Activated CD4-positive, alpha-beta T cell treated with anti-CD3 and anti-CD28 coated beads, Interleukin-2, amount 10 ng/mL, durations not matched to agents 24 days and 14 days (primary cell): ENCODE measurements at places on chromosomes 1 and 21.

DNA sequence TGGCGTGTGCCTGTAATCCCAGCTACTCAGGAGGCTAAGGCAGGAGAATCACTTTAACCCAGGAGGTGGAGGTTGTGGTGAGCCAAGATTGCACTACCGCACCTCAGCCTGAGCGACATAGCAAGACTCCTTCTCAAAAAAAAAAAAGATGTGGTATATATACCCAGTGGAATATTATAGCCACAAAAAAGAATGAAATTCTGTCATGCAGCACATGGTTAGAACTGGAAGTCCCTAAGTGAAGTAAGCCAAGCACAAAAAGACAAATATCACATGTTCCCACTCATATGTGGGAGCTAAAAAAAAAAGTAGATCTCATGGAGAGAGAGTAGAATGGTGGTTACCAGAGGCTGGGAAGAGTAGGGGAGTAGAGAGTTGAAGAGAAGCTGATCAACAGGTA lies 18.7 kb downstream of the PSMB4 start:
- no peak for DNase-seq

DNA sequence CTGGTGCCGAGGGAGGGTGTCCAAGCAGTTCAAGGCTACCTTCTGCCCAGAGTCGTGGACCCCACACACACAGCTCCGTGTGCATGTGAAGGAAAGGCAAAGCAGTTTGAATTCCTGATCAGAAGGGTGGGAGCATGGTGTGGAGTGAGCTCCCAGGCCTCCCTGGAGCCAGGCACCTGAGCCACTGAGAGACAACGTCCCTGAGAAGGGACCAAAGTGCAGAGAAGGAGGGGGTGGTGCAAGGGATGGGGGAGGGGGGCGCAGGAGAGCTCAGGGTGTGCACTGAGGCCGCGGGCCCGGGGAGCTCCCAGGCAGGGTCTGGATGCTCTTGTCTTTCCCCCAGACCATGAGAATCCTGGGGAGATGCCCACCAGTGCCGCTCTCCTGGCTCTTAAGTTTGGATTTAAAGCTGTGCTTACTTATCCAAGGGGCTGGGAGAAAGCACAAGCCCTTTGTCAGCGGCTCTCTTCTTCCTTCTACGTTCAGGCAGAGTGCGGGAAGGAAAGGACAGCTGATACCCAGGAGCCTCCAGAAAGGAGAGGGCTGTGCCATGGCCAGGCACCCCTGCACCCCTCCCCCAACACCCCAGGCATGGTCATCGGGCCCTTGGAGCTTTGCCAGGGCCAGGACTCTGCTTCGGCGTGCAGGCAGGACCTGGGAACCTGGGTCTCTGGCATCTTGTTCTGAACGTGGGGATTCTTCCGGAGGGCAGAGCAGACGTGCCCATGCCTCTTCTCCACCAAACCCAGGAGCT lies 24.1 kb downstream of the ACTA1 start:
- DNase-seq = no peak

GRCh38 chr1:206851341-206852010 lies 13.9 kb upstream of the IL20 start:
- no peak for DNase-seq

GRCh38 chr1:169161496-169162194 lies 55.2 kb downstream of the ATP1B1 start:
- DNase-seq = no peak

DNA sequence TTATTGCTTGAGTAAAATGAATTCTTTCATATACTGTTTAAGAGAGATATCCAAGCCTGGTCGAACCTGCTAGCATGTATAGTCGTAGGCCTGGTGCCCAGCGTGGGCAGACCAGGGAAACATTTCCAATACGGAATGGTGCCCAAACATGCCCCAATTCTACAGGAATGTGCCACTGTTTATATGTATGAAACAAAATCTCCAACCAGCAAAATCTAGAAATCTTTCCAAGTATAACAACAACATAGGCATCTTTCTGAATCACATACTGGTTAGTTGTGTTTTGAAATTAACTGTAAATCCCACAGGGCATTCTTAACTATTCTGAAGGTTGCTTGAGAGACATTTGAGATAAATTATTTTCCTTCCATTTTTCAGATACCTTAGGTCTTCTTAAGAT lies 17.0 kb upstream of the ABCD3 start:
- DNase-seq = no peak

- DNase-seq = peak; percentile 68
Observed at GRCh38 chr1:227947676-227948492, at the start of gene WNT9A. Gene WNT9A (minus strand): TSS chr1:227947932. CDS start chr1:227947887, 45 bp downstream.

DNA sequence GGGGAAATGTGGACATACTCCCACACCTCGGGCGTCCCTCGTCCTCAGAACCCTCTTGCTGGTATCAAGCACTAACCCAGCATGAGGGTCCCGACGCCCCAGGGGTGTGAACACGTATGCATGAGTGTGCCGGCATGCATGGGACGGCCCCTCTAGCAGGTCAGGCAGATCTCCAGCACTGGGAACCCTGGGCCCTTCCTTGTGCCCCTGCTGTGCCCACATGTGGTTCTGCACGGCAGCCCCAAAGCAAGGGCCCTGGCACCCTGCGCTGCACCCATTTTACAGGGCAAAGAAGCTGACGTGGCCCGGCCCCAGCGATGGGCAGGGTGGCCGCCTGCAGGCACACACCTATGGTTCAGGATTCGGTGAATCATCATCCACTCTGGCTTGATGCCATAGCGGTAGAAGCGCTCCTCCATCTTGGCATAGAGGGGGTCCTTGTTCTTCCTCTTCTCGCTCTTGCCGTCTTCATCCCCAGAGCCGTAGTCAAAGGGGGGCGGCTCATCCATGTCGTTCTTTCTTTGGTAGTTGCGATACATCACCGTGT lies 34.2 kb downstream of the CHD5 start:
- no peak for DNase-seq

DNA sequence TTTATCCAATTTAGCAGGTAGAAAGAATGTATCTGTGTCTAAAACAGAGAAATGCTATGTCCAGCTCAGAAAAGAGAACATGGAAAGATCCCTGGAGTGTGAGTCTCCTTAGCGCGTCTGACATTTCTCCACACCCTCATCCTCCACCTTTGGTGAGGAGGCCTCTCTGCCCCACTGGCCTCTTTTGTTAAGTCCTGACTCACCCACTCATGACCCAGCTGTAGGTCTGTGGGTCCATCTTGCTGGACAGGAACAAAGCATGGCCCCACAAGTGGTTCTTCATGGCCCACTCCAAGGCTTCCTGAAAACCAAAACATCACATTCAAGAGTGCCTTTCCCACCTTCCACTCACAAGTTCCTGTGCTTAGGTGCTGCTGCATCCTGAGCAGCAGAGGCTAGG lies 15.8 kb downstream of the SEC16B start:
- no peak for DNase-seq

DNA sequence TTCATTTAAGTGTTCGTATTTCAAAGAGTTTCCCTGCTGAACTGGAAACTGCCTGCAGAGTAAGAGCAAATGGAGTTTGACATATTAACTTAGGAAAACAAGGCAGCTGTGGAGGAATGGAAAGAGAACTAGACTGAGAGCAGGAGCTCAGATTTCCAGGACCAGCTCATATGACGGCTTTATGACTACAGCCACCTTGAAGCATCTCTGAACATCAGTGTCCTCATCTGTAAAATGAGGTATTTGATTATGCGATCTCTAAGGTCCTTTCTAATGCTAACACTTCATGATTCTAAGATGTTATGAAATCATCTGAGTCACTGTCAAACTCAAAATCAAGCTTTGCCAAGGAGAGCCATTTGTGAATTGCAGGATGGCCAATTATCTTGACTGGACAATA lies 112.3 kb downstream of the PRRX1 start:
- DNase-seq = no peak

DNA sequence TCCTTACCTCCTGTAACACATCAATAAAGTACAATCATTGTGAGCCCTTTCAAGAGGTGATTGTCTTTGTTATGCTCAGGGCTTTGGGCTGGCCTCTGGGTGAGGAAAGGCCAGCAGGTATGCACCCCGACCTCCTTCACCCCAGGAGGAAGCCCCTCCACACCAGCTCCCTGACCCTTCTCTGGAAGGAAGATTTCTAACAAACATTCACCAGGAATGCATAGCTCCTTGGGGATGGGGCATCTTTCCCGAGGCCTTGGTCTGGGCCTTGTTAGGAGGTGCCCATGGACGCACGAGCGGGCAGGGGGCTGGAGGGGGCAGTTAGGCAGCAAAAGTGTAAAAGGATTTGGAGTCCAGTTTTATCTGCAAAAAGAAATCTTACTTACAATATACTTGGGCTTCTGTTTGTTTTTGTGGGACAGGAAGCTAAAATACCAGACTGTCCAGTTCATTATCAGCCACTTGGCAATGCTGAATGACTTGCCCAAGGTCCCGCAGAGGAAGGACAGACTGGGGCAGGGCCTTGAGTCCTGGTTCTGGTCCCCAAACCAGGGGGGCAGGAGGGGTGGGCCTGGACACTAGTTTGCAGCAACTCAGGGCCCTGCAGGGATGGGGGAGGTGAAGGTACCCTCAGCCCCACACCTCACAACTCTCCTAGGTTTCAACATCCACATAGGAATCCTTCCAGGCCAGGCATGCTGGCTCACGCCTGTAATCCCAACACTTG lies 10.1 kb downstream of the ZC3H12A start:
- no peak for DNase-seq

GRCh38 chr1:201793306-201793925 lies 35.5 kb upstream of the IPO9 start:
- no peak for DNase-seq

DNA sequence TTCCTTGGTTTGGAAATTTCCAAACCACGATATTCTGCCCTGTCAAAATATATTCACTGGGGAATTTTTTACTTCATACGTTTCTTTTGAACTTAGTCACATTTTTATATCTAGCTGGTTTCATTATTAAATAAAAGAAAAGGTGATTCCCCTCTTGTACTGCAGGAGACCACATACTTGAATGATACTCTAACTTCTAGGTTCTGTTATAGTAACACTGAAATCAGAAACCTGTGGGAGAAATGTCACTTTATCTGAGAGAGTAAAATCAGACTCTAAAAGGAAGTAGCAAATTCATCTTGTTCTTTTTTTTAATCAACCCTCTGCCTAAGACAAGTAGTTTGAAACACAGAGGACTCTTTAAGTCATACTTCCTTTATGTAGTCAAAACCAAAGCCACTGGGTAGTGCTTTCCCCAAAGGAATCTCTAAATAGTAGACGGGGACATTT lies 34.4 kb downstream of the MRPL39 start:
- no peak for DNase-seq

DNA sequence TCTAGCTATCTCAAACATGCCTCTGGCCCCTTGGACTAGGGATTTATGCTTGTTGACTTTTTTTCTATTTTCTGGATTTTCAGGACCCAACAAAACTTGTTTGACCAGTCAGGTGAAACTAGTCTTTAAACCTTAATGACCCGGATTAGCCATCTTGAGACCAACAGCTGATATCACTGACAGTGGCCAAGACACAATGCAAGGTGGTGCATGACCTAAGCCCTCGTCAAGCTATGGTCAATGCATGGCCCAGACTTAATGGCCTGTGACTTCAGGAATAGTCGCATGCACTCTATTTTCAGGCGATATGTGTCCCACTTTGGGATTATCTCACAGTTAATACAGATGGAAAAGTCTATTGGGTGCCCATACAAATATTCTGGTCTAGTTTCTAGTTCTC lies 190.4 kb downstream of the ZBTB18 start:
- no peak for DNase-seq

DNA sequence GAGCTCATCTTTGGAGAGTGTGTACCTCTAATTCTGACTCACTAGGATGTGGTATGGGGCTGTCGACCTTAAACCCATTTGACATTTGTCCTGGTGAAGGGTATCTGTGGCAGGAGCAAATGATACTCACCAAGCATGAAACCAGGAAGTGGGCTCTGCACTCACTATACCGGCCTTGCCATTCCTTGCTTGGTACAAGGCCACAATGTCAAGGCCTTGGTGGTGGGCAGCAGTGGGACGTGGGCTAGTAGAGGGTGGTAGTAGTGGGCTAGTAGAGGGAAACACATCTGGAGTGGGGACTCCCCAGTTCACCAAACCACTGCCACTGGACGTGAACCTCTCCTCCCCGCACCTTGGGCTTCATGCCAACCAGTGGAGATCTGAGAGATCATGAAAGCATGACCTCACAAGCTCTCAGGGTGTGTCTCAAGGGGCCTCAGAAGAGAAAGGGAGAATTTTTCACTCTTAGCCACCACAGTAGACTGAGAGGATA lies 11.5 kb downstream of the TNFSF4 start:
- DNase-seq = peak; percentile 65

DNA sequence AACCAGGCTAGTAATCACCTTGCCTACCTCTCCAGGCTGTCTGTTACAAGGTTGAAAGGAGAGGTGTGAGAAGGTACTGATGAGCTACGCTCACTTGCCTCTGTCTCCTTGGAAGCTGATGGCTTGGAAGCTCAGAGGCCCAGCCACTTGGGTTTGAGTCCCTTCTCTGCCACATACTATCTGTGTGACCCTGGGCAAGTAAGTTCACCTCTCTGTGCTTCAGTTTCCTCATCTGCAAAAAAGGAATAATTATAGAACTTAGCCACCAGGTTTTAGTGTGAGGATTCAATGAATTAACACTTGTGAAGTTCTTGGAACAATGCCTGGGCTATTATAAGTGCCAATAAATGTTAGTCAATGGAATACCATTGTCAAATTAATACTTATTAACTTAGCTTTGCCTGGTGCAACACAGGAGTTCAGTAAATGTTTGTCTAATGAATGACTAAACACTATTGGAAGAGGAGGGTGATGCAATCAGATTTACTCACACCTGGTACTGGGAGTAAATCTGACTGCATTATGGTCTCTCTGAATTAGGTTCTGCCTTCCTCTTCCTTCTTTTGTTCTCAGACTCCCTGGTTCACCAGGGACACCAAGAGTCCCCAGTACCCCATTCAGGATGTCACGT lies 55.5 kb downstream of the TRABD2B start:
- no peak for DNase-seq

DNA sequence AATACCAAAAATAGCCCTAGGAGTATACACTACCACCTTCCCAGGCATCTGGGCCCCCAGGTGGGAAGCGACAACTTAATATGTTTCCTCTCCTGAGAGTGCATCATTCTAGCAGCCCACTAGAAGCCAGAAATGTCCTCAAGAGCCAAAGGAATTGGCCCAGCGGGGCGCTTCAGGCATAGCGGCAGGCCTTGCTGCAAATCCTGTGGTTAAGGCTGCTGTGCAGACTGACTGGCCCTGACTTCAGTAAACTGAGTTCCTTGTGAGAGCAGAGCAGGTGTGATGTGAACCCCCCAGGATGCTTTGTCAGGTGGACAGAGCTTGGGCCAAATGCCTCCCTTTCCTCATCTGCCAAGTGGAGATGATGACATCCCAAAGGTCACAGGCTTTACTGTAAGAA lies 29.7 kb upstream of the LDLRAP1 start:
- no peak for DNase-seq

DNA sequence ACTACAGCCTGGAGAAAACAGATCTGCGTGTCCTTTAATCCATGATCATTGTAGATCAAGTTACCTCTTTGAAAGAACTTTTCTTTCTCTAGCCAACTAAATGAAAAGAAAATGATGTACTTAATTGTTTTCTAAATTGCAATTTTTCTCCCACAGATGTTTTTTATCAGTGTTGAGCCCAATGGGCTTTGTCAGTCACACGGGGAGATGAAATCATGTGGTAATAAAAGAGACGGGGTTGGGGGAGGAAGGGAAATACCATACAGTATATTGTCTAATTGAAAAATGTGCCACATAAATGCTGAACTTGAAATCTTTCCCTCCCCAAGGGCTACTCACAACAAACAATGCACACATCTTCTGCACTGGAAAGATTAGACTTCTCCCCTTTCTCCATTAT lies 58.4 kb downstream of the NTMT2 start:
- no peak for DNase-seq

GRCh38 chr1:185733818-185734735 lies at the start of gene HMCN1:
Gene HMCN1 (plus strand): TSS chr1:185734391. CDS start chr1:185734780, 389 bp downstream.
- peak; percentile 63 for DNase-seq

- no peak for DNase-seq
Observed at GRCh38 chr1:111847466-111847865, 91.8 kb downstream of the DDX20 start.
